Caki2 (cell line): ENCODE measurements at places on chromosomes 16 and 17.

GRCh38 chr16:649631-650030 lies 466 bp downstream of the WDR90 start:
- no peak for DNase-seq

GRCh38 chr17:41697122-41697962 lies 8.7 kb downstream of the EIF1 start:
- no peak for DNase-seq

GRCh38 chr16:65671071-65671470 lies 549.2 kb upstream of the CDH11 start:
- no peak for DNase-seq

DNA sequence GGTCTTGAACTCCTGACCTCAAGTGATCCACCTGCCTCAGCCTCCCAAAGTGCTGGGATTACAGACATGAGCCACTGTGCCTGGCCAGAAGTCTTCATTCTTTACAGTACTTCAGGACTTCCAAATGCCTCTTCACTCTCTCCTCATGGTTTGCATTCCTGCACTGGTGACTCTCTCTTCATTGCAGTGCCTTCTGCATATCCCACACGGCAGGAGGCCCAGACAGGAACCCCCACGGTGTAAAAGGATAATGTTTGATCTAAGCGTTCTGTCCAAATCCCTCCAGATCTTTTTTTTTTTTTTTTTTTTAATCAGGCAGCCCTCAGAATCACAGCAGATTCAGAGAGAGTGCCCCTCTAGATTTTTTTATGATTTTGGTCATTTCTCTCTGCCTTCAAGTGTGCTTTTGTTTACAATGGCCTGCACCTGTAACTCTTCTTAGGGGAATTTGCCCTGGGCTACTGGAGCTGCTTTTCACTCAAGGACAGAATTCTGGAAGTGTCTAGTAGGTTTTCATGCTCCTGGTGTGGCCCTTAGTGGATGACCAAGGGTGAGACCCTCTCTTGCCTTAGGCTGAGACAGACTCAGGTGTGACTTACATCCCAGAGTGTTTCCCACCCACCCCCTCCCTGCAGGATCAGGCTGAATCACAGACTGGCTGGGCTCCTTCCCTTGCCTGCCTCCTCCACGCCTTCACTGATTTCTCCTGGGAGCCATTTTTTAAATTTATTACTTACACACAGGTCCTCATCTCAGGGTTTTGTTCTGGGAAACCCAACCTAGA lies 19.8 kb upstream of the NF1 start:
- DNase-seq, result no peak

- DNase-seq, result no peak
These were observed 60.6 kb upstream of the CRYM start for GRCh38 chr16:21338537-21339268.

DNA sequence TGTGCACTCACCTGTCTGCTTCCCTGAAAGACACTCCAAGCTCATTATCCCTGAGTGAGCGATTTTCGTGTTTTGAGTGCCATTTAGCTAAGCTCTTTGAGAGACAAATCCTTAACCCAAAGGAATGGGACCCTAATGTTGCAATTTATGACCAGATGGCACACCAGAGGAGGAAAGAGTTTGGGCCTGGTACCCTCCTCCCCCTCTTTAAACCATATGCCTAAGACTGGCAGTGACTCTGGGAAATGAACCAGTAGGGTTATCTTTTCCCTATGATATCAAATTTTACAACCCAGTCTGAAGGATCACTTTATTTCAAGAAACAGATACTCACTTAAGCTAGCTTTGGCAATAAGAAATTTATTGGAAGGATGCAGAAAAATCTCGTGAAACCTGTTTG lies 550.4 kb downstream of the TOX3 start:
- DNase-seq, result no peak

DNA sequence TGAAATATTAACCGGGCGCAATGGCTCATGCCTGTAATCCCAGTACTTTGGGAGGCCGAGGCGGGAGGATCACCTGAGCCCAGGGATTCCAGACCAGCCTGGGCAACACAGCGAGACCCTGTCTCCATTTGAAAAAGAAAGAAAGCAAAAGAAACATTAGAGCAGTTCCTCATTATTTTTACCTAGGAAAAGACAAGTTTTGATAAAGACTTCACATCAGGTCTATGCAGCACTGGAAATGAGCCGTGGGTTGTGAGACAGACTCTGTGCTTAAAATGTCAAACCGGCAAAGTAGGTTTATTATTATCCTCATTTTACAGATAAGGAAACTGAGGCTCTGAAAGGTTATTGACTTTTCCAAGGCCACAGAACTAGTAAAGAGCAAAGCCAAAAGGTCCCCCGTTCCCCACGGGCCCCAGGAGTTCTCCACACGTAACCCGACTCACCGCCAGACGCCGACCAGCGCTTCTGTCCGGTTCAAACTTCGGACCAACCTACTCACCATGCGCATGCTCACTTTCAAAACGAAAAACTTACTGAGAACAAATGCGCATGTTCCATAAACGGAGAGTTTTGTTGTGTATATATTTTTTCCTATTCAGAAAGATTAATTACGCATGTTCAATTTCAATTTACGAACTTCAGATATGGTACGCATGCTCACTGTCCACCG lies 356 bp downstream of the TUBD1 start:
- DNase-seq, result no peak

GRCh38 chr16:65218348-65218747 lies 96.5 kb upstream of the CDH11 start:
- no peak for DNase-seq

GRCh38 chr16:48444574-48444973 lies 59.4 kb upstream of the SIAH1 start:
- peak; percentile 64 for DNase-seq

GRCh38 chr17:68953340-68953997 lies 1.7 kb downstream of the ABCA8 start:
- no peak for DNase-seq

DNA sequence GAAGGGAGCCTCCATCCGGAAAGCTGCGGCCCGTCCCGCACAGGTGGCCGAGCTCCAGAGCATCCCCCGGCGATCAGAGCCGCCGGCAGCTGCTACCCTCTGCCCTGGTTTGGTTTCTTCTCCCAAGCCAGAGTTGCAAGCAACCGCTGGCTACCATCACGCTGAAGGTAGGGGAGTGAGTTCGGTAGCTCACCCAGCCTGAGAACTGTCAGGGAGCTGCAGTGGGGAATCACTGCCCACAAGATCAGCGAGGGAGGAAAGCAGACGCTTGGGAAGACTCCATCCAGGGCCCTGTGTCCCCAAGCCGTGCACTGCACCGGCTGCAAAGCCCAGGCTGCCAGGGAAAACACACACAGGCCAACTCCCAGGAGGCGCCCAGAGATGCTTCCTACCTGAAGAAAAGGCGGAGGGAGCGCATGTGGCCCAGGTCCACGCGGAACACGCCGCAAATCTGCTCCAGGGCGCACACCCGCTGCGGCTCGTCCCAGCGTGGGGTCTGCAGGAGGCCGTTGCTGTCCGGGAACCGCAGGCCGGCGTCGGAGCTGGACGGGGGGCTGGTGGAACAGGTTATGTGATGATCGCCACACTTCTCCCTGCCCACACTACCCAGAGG lies 83.3 kb downstream of the TBC1D16 start:
- DNase-seq, result no peak

DNA sequence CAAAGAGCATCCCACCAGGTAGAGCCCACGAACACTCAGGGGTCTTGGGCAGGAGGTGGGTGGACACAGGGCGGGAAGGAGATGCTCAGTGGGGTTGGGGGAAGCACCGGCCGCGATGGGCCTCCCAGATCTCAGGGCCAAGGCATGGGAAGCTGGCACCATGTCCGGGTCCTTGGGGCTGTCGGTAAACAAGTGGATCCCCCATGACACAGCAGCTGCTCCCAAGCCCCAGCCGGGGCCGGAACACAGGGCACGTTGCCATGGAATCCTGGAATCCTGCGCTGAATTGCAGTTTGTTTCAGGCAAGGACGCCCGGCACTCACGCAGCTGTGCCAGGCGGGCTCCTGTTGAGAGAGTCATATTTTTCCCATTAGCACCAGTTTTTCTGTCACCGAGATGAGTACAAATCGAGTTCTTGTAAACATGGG lies 23.0 kb upstream of the CHMP6 start:
- DNase-seq, result no peak

DNA sequence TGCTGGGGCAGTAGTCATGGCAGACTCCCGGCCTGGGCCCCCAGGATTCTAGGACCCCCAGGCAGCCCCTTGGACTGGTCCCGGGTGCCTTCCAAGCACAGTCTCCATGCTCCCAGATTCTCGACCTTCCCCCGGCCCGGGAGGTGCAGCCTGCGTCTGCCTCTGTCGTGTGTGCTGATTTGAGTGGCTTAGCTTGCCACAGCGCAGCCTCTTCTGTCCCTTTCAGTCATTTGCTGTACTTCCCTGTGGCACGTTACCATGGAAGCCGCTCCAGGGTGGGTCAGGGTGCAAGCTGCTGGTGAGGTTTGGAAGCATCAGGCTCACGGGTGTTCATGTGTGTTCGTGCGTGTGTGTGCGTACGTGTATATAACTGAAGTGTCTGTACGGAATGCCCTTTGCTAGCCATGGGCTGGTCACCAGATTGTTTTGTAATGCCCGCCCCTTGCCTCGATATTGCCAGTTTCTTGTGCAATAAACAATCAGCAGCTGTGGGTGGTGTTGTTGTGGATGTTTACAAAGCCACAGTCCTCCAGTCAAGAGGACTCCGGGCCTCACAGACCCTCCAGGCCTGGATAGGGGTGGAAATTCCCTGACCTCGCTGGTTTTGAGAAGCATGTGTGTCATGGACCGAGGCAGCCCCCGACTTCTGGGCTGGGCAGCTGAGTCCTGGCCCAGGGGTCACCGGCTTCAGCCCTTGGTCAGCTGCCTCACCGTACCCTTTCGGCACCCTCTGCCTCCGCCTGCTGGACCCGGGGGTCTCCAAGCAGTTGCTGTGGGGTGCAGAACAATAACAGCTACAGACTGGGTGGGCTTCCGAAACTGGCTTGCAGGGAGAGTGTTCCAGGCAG lies 9.7 kb upstream of the CLEC18A start:
- DNase-seq, result no peak

- DNase-seq, result no peak
These were observed 105.7 kb upstream of the RBBP6 start for GRCh38 chr16:24433706-24434105.

- DNase-seq, result no peak
These were observed 181.3 kb downstream of the CDH13 start for GRCh38 chr16:82808036-82808435.

DNA sequence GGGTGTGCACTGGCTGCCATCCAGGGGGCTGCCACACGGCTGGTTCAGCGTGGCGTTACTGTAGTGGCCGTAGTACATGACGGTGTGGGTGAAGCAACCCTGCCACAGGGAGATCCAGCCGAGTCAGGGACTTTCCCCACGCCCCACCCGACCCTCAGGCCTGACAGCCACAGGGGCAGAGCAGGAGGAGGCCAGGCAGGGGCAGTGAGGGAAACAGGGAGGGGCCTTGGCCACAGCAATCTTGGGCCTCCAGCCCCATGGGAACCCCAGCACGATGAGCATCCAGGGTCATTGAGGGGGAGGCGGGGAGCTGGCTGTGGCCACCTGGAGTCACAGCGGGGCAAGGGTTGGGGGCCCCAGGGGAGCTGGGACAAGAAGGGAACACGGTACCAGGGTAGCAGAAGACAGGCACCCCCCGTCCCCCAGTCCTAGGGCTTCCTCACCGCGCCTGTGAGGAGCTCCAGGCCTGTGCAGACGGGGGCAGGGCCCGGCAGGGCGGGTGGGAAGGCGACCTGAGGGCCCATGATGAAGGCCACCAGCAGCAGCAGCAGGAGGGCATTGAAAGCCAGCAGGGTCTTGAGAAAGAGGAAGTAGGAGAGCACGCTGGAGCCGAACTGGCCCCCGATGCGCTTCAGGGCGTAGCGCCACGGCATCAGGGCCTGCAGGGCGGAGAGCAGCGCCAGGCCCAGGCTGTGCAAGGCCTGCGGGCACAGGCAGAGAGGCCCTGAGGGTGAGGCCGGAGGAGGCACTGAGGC lies 4.3 kb downstream of the TMC6 start:
- no peak for DNase-seq

DNA sequence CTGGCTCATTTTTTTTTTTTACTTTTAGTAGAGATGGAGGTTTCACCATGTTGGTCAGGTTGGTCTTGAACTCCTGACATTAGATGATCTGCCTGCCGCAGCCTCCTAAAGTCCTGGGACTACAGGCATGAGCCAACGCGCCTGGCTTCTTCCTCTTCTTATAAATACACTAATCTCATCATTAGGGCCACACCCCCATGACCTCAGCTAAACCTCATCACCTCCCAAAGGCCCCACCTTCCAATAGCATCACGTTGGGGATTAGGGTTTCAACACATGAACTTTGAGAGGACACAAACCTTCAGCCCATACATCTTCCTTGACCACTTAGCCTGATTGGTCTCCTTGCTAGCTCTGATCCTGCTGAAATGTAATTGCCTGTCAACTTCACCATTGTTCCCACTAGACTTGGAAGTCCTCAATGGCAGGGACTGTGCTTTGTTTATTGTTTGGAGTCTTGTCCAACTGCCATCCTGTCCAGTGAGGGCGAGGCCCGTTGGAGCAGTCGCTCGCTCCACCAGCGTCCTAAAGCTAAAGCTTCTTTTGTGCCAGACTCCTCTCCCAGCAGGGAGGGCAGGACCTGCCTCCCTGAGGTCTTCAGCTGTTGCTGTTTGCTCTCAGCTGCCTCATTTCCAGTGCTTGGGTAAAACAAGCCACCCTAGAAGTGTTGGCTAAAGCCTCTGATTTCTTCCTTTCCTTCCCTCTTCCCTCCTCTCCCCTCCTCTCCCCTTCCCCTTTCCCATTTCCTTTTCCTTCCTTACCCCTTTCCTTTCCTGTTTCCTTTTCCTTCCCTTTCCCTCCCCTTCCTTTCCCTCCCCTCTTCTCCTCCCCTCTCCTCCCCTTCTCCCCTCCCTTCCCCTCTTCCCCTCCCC lies 85.3 kb downstream of the HAPSTR1 start:
- DNase-seq, result no peak

DNA sequence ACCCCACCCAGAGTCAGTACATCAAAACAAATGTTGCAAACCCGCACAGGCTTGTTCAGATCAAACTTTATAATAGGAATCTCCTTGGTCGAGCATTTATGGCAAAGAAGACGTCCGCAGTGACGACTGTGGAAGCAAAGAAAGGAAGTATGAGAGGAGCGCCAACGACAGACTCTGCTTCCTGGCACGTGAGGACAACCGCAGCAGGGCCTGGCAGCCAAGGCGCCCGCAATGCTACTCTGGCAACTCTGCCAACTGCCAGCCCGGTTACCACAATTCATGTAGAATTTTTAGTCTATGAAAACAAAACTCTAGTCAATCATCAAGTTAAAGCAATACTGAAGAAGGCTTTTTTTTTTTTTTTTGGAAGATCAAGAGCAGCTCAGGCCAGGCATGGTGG lies 24.8 kb downstream of the CYB5D2 start:
- no peak for DNase-seq

- peak; percentile 18 for DNase-seq
These were observed 2.2 kb upstream of the CHD3 start for GRCh38 chr17:7886227-7887037.

DNA sequence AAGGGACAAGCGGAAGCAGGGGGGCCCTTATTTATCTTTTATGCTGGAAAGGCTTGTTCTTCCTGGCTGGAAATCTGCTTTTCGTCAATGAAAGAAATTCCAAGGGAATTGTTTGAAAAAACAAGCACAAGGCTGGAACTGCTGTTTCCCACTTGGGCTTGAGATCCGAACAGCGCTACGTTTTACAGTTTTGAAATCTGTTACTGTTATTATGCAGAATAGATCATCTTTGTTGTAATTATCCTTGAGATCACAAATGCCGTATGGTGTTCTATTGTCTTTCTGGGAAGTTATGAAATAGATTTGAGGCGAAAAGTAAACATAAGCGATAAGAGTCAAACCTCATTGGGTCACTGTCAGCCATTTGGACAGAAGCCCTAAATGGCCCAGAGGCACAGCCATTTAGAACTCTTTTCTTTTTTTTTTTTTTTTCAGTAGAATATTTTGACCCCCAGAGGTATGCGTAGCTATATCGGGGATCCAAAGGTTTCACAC lies 223.3 kb downstream of the IRX3 start:
- no peak for DNase-seq
